Urinary bladder (tissue), 4 donors: ENCODE measurements at places on chromosomes 4 and X. TPM values are rescaled to one million over a fixed set of nuclear protein-coding genes. Genes with fewer than 3 reads are reported as not detected.
A peak's percentile ranks its signal among the peaks of the same experiment; 100 is the strongest.

Gene VCX
- not detected for total RNA-seq

DNA sequence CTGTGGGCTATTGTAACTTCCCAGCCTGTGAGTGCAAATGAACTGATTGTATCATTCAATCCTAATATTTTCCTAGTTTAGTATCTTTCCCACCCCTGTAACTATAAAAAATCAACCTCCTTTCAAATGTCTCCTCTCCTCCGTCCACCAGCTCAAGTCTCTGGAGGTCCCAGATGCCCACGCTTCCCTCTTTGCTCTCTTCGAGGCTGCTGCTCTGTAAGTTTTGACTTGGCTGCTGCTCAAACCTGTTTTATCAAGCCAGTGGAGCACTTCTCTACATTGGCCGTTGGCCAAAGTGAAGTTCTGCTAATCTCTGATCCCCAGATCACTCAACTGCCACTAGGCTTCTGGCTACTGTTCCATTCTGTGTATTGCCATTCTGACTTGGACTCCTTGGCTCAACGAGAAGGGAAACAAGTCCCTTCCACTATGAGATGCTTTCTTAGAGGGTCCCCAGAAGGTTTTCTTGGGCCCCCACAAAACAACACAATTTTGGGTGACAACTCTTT is 60.7 kb upstream of the RAPGEF2 start:
- DNase-seq = peak; percentile 11

GRCh38 chrX:24026432-24026831 is 554 bp downstream of the KLHL15 start:
- DNase-seq = no peak

DNA sequence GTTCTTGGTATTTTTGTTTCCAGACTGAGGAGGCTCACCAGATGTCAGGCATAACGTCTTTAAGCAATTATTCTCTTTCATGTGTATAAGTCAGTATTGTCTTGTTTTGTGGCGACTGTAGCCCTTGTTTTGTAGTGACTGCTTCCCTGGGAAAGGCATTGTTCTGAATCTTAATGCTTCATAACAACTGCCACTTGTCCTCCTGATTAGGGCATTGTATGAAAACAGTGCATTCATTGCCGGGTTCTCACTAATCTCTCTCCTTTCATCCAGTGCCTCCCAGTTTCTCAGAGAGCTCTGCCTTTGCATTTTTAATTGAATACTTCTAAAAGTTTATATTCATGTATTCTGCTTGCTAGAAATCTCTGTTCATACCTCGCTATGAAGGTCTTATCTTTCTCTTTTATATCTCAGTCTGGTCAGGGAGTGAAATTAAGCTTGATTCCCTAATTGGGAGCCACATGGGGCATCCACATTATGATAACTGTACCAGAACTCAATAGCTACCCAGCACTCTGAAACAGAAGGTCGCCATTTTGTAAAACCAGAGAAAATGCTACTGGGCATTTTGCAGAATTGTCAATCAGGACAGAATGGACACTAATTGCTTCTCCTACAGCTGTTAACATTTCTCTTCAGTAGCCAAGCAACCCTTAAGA is 149.8 kb downstream of the GBA3 start:
- no peak for DNase-seq

Gene AKAP14
- total RNA-seq = not detected

DNA sequence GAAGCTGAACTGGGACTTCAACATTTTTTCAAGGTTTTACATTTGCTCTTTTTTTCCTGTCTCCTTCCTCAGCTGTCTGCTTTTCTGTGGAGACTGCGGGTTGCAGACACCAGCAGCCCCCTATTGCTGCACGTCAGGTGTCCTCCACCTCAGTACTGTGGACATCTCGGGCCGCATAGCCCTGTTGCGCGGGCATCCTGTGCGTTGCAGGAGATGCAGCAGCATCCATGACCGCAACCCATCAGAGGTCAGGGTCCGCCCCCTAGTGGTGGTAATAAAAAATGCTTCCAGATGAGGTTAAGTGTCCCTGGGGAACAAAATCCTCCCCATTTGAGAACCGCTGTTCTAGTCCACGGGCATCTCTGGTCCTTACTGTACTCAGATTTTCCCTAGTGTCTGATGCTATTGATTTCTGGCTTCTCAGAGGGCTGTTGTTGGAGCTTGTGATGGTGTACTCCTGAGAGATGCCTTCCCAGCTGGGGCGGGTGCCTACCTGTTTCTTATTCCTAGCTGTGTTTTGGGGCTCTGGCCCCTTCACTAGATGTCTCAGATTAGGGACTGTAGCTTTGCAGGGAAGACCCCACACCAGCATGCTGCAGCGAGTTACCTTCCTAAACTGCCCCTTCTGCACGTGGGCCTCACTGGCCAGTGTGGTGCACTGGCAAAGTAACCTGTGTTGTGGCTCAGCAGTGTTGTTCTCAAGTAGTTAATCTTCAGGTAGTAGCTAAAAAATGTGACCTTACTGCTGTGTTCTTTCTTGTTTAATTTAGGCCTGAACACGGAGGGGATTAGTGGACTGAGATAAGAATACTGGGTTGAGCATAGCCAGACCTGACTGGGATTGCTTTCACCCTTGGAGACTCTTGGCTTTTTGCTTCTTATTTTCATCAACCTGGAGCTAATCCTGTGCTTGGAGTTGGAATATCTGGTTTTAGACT is 28.2 kb downstream of the NSD2 start:
- peak; percentile 50 for DNase-seq
